ENCODE measurements at places on chromosomes 7 and 10.
A peak's percentile ranks its signal among the peaks of the same experiment; 100 is the strongest.

GRCh38 chr7:108413337-108413736 lies 42.9 kb downstream of the NRCAM start:
- DNase-seq: no peak

GRCh38 chr7:100568176-100568895 lies 5.4 kb downstream of the SAP25 start:
- DNase-seq: peak; percentile 41

DNA sequence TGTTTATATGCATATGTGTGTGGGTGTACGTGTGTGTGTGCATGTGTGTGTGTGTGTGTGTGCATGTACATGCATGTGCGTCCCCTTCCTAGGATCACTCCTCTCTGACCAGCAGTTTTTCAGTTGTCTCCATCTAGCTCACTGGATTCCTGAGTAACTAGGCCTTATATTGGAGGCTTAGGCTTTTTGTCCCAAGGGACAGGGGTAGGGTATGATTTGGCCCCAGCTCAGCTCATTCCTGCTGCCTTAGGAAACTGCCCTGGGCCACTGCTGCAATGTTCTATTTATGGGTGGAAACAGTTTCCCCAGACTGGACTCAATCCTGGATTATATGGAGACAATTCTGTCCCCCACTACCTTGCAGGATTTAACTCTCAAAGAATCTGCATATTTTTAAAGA lies 68.8 kb upstream of the SDK1 start:
- DNase-seq: no peak

DNA sequence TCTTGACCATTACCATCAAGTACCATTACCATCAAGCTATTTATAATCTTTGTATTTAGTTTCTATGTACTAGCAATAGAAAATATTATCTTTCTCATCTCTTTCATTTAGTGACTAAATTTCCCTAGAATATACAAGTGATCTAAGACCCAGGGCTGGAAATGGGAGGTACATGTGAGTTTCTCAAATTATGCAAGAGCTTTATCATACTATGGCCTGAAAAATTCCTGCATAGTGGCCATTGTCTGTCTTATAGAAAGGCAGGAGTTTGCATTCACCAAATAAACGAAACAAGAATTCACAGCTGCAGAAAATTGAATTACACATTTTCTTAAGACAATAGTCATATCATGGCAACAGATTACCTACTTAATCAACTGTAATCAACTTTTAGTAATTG lies 50.7 kb upstream of the HDAC9 start:
- DNase-seq: no peak

DNA sequence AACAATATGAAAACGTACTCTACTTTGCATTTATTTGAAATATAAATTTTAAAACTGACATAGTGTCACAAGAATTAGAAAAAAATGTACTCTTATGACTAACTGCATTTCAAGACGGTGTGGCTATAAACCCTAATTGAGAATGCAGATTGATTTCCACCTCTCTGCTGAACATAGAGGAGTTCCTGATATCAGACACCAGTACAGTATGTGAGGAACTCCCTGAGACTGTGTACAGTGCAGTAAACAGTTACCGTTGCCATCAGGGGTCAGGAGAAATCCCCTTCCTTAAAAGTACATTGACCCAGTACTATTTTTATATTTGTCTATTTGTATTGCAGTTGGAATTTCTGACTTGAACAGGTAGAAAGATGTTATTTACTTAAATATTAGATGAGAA lies 61.8 kb upstream of the DKK1 start:
- no peak for DNase-seq

DNA sequence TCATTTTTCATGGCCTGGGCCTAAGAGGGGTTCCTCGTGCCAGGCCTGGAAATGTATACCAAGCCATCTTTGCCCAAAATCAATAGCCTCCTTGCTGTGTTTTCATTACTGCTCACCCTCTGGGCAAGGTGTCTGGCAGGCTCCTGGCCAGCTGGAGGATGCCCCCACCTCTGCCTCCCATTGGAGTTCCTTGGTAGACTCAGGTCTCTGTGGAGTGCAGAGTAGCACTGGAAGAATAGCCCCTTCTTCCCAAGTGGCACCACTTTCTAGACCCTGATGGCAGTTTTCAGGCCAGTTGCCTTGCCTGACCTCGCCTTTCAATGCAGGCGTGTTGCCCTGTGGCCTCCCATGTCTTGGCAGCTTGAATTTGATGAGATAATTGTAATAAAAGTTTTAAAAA lies 55.7 kb upstream of the AQP1 start:
- DNase-seq: no peak

DNA sequence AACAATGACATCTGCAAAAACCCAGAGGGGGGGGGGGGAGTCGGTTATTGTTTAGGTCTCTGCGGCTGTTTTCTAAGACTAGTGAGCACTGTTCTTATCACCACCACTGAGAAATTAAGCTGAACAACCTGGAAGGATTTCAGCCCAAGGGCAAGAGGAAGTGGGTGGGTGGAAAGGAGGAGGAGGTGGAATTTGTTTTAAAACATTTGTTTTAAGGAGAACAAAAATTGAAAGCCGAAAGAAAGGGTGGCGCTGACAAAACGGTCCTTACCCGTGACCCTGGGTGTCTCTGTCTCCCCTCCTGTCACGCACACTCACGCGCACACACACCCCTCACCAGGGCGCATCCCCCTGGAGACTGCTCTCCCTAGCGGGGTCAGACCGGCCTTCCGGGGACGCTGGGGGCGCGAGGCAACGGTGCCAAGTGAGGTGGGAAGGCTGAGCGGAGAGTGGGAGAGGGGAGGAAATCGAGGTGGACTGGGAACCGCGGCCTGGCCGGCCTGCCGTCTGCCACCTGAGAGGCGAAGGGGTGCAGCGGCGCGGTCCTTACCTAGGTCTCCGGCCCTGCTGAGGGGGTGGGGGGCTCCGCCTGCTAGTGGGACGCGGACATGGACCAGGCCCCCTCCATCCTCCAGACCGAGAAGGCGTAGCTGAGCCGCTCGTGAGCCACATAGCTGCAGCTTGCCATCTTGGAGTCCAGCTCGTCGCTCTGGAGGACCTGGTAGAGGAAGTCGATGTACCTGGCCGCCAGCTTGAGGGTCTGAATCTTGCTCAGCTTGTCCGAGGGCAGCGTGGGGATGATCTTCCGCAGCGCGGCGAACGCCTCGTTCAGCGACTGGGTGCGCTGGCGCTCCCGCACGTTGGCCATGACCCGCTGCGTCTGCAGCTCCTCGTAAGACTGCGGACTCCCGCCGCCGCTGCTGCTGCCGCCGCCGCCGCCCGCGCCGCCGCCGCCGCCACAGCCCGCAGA lies 1.0 kb downstream of the TWIST1 start:
- DNase-seq: peak; percentile 49

- peak; percentile 32 for DNase-seq
Measured at GRCh38 chr7:44967571-44968446, 11.0 kb downstream of the MYO1G start.

GRCh38 chr10:122997864-122998263 lies 10.7 kb downstream of the IKZF5 start:
- DNase-seq: no peak

DNA sequence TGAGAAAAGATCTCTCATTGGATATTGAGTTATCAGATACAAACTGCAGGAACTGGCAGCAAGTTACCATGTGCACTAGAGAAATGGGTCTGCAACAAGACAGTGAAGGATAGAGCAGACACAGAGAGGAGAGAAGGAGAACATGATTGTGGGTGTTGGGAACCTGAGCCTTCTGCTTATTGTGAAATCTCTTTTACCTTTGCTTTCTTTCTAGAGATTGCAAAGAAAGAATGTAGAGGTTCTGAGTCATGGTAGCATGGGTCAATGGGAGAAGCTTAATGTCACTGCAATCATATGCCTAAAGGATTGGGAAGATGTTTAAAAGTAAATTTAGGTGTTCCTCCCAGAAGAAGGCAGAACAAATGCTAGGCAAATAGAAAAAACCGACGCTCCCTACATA lies 821.4 kb downstream of the CCSER2 start:
- no peak for DNase-seq

DNA sequence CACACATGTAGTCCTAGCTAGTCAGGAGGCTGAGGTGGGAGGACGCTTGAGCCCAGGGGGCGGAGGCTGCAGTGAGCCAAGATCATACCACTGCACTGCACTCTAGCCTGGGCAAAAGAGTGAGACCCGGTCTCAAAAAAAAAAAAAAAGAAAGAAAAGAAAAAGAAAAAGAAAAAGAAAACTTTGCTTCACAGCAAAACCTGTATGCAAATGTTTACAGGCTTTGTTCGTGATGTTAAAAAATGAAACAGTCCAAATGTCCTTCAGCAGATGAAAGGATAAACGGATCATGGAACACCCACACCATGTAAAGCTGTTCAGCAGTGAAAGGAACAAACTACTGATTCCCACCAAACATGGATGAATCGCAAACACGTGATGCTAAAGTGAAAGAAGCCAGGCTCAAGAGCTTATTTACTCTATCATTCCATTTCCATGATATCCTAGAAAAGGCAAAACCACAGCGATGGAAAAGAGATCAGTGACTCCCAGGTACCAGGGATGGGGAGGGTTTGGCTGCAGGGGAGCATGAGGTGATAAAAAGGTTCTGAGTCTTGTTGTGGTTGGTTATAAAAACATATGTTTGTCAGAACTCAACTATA lies 15.1 kb downstream of the LRRC20 start:
- DNase-seq: no peak

DNA sequence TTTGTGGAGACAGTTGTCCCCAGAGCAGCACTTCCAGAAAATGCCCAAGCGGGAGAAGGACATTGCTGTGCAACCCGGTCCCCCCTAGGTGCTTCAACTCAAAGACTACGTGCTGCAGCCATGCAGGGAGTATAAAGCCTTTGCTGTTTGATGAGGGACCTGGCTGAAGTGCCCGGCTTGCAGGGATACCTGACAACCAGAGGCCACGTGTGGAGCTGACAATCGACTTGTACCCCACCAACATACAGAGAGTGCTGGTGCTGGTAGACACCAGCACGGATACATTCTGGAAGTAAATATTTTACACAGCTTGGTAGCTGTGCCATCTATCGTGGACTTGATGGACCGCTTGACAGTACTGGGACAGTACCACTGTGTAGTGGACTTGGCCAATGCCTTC lies 240.6 kb downstream of the CACNA2D1 start:
- DNase-seq: no peak

DNA sequence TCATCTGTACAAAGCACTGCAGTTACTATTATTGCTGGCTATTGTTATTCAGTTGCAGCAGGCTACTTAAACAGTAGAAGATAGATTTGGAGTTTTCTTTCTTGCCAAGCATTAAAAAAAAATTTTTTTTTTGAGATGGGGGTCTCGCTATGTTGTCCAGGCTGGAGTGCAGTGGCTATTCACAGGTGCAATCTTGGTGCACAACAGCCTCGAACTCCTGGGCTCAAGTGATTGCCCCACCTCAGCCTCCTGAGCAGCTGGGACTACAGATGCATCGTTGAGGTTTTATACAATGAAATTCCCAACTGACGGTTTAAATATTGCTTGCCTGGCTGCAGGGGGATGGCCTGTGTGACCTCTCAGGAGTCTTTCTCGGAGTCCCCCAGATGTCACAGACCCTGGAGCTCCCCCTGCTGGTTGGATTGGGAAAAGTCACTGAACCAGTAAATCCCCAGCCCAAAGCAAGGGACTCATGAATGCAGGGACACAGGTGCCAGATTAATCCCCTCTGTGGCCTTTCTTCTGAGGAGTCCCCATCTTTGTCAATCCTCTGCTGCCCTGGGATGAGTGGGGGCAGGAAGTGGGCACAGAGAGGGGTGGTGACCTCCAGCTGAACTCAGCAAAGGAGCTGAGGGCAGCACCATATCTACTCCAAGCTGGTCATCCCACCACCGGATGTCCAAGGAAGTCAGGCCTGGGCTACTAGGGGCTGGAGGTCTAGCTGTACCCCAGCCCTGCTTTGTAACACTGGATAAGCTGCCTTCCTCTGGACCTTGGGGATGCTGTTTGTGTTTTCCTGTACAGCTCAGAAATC lies 149.6 kb downstream of the C10orf105 start:
- peak; percentile 90 for DNase-seq

- no peak for DNase-seq
Measured at GRCh38 chr7:107597953-107598352, 17.9 kb downstream of the BCAP29 start.

DNA sequence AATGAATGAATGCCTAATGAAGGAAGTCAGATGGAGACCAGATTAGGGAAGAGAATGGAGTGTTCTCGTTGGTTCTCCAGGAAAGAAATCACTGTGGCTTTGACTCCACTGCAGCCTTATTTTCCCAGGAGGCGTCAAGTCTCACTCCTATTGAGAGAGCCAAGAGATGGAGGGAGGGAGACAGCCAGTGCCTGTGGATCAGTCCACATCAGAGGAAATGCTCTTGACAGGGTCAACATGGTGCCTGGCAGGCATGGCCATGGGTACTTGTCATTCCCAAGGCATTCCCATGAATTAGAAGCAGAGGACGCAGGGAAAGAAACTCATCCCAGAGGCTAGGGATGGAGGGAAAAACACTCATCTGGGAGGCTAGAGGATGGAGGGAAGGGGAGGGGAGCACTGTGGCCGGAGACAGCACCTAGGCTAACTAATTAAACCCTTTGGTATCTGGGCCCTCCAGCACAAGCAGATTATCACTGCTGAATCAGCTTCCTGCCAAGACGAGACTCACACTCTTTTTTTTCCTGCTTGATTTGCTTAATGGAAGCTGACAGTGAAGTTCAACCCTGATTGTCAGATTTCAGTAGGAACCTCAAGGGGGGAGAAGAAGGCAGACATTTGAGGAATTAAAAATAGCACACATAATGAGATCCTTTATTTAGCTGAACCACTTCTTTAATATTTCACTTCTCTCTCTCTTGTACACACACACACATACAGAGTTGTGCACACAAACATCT lies 1233.2 kb upstream of the AUTS2 start:
- DNase-seq: no peak

DNA sequence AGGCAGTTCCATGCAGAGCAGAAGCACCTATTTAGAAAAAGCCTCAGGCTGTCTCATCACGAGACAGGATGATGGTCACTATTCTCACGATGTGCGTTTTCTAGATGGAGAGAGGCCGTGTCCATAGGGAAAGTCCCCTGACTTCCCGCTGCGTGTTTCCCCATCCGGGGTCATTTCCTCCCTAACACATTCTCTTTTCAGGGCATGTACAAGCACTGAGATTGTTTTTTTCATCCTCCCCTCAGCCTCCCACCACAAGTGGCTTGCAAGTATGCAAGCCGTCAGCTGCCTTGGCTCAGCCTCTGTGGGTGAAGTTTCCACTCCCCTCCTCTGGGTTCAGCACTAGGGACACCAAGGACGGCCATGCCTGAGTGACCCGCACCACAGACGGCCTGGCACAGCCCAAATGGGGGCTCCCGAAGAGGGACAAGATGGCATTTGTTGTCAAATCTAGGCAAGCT lies 2.7 kb upstream of the CALML5 start:
- DNase-seq: no peak

- DNase-seq: no peak
Measured at GRCh38 chr7:40043164-40043563, 91.3 kb downstream of the MPLKIP start.

- no peak for DNase-seq
Measured at GRCh38 chr10:107545717-107546116, 381.2 kb upstream of the SORCS1 start.

- no peak for DNase-seq
Measured at GRCh38 chr7:37416378-37417106, 32.1 kb downstream of the ELMO1 start.

DNA sequence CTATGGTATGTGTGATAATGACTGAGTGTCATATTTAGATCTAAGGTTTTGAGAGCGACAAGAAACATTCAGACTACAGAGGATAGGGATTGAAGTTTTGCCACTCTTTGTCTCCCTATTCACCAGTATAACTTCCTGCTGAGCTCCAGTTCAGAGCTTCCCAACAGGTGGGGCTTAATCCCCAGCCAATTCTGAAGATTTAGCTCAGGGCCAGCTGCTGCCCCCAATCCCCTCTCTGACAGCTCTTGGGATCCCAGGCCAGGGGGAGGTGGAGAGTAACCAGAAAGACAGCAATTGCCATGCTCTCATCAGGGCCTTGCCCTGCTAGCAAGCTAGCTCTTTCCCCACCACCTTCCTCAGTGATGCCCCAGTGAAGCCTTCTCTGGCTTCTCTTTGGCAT lies 57.8 kb downstream of the TRIL start:
- DNase-seq: peak; percentile 88

Measured in WERI-Rb-1 (cell line).